Stimulated activated CD4-positive, alpha-beta T cell treated with anti-CD3 and anti-CD28 coated beads, Interleukin-4, amount 100 ng/mL, for 1 hour (primary cell): ENCODE measurements at places on chromosomes 5 and 9.

GRCh38 chr5:128163991-128164390 lies 80.4 kb downstream of the SLC12A2 start:
- no peak for DNase-seq

- no peak for DNase-seq
These were observed 6.5 kb downstream of the TCOF1 start for GRCh38 chr5:150364004-150364403.

- DNase-seq: no peak
These were observed 154.1 kb downstream of the MAT2B start for GRCh38 chr5:163659568-163659902.

DNA sequence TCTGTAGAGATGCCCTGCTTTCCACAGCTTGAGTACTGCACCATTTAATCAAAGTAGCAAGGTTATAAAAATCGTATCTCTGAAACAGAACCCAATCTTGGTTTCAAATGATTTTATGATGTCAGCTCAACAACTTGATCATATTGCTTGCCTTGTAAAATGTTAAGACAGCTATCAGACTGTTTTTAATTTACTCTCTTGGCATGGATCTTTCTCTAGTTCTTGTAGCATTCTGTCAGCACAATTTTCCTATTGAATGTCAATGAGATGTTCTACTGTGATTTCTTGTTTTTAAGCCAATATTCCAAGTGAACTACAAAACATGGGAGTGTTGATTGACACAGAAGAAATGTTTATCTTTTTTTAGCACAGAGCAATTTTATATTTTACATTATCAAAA lies 313.4 kb downstream of the CDH12 start:
- no peak for DNase-seq

GRCh38 chr5:181008136-181008535 lies 19.5 kb downstream of the BTNL3 start:
- no peak for DNase-seq

DNA sequence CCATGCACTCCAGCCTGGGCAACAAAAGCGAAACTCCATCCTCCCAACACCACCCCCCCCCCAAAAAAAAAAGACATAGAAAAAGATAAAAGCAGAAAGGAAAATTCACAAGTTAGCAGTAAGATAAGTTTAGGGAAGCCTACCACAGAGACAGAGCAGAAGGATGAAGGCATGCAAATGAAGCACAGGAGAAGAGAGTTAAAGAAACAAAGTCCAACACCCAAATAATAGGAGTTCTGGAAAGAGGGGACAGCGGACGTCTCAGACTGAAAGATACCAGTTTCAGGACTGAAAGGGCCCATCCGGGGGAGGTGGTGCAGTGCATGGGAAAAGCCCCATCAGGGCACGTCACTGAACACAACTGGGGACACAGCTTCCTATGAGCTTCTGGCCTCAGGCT lies 54.3 kb downstream of the OTULIN start:
- no peak for DNase-seq

DNA sequence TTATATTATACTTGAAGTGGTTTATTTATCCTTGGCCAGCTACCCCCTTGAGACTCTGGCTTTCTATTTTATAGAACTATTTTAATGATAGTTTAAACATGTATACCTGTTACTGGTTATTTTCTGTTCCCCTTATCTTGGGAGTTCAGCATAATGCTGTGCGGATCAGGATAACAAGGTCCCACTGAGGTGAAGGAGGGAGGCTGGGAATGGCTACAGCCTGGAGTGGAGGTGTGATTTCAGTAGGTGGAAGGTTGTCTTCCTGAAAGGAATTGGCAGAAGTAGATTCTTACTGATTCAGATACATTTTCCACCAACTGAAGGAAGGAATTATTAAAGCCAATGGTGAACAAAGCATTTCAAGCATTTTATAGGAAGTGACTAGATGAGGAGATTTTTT lies 38.9 kb downstream of the PAM start:
- DNase-seq: no peak

DNA sequence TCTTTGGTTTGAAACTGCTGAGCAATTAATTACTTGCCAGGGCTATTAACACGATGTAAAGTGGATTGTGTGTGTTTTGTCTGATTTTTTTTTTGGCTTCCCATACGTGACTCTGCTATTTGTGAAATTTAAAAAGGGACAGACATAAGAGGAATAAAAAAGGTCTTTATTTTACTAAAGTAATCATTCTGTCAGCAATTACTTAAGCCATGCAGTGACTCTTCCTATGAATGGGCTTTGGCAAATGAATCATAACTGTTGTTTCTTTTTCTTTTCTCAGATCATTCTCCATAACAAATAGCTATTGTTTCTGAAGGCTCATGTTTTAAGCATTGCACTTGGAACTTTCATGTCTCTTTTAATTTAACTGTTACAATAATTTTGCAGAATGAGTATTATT lies 461.3 kb upstream of the RORB start:
- DNase-seq: no peak

DNA sequence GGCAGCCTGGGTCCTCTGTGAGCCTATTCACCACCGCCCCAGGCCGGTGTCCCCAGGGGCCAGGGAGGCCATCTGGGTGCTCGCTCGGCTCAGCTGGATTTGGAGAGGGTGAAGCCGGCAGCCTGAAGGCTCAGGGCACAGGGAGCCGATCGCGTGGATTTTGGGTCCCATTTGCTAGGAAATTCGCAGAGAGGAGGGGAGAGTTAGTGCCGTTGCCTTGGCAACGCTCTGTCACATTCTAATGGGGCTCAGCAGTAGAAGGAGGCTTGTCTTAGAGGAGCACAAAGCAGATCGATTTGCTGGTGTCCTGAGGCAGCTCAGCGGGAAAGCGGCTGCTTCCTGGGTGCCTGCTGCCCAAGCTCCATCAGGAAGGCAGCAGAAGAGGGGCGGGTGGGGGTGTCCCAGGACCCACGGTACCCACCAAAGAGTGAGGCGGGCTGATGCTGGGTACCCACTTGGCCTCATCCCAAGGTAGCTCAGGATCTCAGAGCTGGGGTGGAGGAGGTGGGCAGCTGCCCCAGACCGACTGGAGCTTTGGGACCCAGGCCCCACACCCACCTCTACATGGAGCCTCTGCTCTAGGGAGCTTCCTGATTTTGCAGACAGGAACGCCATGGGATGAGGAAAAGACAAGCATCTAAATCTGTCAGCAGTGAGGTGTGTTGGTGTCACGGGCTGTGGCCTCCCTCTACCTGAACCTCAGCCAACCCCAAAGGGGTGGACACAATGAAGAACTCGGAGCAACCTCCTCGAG lies 17.1 kb upstream of the OLFM1 start:
- DNase-seq: no peak

- DNase-seq: peak; percentile 43
These were observed 24.0 kb downstream of the ADAMTSL2 start for GRCh38 chr9:133558191-133559126.

DNA sequence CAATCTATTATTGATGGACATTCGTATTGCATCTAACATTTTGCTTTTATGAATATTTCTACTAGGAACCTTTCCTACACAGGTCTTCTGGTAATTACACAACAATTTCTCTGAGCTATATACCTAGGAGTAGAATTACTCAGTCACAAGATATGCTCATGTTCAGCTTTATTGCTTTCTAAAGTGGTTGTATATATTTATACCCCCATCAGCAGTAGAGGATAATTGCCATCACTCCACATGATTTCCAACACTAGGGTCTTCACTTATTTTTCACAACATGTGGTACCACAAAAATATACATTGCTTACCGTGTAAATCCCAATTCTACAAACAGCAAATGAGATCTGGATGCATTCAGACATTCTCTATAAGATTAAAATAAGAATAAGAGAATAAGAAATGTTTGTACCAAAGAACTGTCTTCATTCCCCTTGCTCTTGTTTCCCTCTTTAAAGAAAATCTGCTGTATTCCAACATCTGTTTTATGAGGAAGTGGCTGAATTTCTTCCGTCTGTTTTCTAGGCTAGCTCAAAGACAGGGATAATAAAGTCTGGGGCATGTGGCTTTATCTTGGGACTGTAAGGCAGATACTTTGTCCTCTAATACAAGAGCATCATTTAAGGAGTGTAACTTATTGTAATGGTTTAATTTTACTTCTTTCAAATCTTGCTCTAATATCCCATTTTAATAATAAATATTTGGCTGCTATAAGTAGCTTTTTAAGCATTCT lies 28.2 kb downstream of the ARL15 start:
- DNase-seq: no peak

GRCh38 chr9:72718503-72718902 lies 197.1 kb downstream of the TMC1 start:
- no peak for DNase-seq

DNA sequence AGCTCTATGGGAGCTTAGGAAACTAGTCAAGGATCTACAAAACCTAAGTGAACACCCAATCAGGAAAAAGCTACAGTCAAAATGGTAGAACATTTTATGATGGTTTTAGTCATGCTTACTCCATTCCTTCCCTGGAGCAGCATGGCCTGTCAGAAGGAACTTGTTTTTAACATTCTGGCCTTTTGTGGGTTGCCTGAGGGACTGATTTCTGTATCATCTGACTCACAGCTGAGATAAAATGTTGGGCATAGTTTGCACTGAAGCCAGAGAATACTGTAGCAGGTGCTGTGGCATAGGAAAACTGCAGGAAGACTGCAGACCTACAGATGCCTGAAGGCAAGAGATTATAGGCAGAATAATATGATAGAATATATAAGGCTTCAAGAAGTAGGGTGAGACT lies 719.6 kb upstream of the GRAMD2B start:
- no peak for DNase-seq

GRCh38 chr9:97557606-97558095 lies 56.2 kb downstream of the TMOD1 start:
- no peak for DNase-seq
